ENCODE measurements at places on chromosomes 7 and 10.

DNA sequence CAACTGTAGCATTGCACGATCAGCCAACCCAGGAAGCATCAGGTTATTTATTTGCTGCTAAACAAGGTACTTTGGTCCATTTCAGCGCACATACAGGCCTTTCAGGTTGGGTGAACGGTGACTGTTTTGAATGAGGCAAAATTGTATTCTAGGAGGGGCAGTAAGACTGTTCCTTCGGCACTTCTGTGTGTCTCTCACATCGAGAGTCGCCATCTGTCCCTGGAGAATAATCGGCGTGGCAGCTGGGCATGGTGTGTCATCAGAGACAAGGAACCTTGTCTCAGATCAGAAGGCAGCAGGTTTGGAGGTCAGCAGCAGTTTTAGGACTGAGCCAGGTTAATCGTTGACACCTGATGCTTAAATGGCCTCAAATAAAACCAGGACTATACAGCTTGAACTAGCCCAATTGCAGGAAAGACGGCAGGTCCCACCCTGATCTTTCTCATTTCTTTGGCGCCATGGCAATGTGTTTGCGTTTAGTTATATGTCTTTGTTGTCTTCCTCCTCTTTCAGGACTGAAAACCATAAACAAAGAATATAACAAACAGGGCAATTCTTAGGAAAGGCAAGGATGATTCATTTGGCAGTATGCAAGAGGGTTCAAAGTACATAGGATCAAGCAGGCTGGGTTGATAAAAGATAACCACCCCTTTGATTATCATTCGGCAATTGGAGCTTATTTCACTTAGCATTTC, 92.0 kb upstream of the PRR15 start:
- no peak for DNase-seq

DNA sequence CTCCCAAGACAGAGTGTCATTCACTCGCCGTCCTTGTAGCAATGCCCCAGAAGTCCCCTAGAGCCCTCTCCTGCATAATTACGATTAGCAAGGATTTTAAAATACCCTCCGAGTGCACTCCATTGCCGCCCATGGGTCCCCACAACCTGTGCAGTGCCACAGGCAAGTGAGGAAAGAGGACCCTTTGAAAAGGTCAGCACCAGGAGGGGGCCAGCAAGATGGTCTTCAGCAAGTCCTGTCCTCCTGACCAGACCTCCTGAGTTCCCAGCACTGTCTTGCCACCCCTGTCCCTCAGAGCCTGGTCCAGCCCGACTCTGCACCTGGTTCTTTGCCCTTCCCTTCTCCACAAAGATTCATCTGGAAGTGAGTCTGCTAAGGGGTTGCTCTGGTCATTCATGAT, 32.1 kb downstream of the CLRN3 start:
- DNase-seq, result no peak

- no peak for DNase-seq
Measured at GRCh38 chr7:47380325-47381133, 201.4 kb downstream of the TNS3 start.

DNA sequence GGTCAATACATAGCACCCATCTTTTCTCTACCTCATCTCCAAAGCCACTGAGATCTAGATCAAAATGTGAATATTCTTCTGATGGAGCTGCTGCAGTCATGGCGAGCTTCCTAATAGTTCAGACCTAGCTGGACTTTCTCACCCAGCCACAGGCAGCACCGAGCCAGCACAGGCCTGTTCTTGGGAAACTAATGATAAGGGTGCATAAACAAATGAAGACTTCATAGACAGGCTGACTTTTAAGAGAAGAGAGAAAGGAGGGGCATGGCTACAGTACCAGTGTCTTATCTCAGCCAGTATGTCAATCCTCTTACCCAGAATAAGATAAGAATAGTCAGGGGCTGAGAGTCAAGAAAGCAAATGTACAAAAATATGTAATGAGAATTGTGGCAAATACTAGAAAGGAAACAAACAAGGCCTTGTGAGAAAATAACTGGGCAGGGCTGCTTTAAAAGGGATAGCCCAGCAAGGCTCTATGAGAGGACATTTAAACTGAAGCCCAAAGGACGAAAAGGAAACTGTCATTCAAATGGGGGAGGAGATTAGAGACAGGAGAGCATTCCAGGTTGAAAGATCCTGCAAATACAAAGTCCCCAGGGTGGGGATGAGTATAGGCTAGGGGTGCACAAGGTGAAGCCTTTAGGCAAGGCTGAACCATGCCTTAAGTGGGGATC, 21.8 kb upstream of the CDK14 start:
- DNase-seq, result no peak

- no peak for DNase-seq
Measured at GRCh38 chr7:155427411-155428038, 30.4 kb upstream of the EN2 start.

GRCh38 chr7:39720586-39720985, 97.2 kb downstream of the RALA start:
- no peak for DNase-seq

DNA sequence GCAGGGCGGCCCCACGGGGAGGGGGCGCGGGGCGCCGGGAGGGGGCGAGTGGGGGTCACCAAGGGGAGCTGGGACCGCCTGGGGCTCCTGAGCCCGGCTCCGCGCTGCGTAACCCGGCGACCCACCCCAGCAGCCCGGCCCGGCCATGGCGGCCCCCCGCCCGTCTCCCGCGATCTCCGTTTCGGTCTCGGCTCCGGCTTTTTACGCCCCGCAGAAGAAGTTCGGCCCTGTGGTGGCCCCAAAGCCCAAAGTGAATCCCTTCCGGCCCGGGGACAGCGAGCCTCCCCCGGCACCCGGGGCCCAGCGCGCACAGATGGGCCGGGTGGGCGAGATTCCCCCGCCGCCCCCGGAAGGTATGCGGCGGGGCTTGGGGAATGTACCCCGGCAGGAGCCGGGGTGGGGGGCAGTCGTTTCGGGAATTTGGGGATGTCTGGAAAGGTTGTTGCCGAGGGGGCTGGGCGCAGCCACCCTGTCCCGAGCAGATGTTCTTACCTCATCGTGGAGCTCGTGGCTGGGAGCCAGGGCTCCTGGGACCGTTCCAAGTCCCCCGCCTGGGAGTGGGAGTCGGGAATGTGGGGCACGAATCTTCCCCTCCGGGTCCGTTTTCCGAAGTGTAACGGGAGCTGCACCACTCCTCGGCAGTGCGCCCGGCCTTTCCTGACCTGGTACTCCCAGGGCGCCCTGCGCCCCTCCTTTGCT, 431 bp downstream of the ZYX start:
- DNase-seq, result no peak

- DNase-seq, result no peak
Measured at GRCh38 chr10:71023704-71024283, 135.4 kb upstream of the PCBD1 start.

DNA sequence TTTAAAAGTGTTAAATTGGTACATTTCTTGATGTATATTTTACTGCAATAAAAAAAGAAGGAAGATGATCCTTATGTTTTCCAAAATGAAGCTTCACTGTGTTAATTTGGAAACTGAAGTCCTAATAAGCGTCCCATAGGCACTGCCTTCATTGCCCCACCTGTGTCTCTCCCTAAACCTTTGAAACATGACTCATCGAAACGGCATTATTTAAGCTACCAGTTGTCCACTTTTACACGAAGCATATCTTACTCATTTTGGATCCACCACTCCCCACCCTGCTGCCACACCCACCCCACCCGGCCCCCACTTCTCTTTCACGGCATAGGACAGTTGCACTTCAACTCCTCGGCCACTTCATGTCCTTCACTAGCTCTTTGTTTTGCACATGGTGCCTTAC, 85.5 kb downstream of the KIAA1549 start:
- no peak for DNase-seq

DNA sequence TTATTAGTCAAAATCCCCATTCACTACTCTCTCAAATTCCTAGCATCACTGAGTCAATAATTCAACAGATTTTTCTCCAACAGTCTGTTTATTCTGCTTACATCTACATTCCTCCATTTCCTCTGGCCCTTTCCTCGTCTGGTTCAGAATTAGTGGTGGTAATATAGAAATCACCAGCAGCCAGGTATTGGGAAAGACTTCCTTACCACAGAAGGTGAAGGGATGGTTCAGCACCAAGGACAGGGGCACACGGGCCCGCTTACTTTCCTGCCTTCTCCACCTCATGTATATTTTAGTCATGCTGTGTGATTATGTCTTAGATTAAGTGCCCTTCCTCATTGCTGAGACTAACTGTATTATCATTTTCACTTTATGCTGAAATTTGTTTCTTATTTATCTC, 70.4 kb upstream of the APBB1IP start:
- DNase-seq, result no peak

DNA sequence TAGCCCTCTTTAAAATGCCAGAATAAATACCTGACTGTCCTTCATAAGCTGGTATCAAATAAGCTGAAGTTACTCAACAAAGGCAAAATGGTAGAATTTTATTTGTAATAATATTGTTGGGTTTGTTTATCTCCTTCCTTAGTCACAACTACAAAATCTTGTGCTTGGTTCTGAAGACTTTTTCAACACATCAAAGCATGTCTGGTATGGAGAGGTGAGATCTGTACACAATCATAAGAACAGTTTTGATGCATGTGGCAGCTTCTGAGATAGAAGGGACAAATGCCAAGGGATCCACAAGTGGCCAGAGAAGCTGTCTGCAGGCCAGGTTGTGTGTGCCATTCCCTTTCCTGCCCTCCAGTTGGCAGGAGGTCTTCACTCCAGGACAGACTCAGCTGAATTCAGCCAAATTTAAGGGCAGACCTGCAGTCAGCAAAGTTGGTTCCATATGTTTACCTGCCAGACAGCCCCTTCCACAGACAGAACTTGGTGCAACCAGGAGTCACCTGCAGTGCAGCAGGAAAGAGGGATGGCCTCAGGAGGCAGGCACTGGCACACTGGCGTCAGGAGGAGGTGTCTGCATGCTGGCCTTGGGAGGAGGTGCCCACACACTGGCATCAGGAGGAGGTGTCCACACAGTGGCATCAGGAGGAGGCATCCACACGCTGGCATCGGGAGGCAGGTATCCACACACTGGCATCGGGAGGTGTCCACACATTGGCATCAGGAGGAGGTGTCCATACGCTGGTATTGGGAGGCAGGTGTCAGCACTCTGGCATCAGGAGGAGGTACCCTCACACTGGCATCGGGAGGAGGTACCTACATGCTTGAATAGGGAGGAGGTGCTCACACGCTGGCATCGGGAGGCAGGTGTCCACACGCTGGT, 93.1 kb upstream of the IKZF1 start:
- no peak for DNase-seq

- no peak for DNase-seq
Measured at GRCh38 chr7:145665499-145666258, 450.9 kb upstream of the CNTNAP2 start.

DNA sequence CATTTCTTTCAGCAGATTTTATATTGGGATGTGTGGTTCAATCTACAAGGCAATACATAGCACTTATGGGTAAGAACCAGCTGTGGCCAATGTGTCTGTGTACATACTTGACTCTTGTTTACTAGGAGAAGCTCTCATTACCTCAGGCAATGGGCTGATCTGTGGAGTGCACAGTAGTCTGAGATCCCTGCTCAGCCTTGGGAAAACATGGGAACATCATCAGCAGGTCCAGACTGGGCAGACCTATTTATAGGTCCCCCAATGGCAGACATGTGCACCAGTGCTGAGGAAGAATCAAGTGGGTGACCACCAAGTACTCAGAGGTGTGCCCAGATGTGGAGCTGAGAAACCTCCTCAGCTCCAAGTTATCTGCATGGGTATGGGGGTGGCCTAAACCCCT, 349.7 kb downstream of the KIF20B start:
- no peak for DNase-seq

DNA sequence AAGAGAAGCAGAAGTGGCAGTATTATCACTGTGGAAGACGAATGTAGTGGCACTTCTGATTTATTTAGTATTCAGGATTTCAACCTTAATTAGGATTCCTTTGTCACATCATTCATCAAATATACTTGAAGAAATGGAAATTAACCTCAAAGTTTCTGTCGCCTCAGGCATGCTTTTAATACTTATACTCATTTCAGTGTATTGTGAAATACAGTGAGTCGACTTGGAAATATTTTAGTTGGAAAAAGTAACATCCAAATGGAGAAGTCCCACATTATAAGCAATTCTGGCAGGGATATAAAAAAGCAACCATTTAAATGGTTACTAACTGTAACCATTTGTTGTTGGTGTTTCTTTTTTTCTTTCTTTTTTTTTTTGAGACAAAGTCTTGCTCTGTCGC, 648.8 kb downstream of the ARL4A start:
- no peak for DNase-seq

- DNase-seq, result no peak
Measured at GRCh38 chr7:90763108-90763507, 167.0 kb downstream of the CDK14 start.

GRCh38 chr10:96747734-96748550, 27.6 kb upstream of the PIK3AP1 start:
- DNase-seq, result no peak

DNA sequence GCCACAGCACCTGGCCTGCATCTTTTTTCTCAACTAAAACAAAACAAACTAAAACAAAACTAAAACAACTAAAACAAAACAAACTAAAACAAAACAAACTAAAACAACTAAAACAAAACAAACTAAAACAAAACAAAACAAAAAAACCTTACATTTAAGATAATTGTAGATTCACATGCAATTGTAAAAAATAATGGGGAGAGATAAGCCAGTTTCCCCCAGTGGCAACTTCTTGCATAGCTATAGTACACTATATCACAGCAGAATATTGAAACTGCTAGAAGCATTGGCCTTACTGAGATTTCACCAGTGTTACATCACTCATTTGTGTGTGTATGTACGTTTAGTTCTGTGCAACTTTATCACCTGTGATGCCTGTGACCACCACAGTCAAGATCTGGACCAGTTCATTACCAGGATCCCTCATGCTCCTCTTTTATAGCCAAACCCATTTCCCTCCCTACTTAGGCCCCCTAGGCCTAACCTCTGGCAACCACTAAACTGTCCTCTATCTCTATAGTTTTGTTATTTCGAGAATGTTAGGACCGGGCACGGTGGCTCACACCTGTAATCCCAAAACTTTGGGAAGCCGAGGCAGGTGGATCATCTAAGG, 9.3 kb downstream of the FXYD4 start:
- no peak for DNase-seq

GRCh38 chr10:75143353-75143752, 31.9 kb downstream of the SAMD8 start:
- DNase-seq, result no peak

DNA sequence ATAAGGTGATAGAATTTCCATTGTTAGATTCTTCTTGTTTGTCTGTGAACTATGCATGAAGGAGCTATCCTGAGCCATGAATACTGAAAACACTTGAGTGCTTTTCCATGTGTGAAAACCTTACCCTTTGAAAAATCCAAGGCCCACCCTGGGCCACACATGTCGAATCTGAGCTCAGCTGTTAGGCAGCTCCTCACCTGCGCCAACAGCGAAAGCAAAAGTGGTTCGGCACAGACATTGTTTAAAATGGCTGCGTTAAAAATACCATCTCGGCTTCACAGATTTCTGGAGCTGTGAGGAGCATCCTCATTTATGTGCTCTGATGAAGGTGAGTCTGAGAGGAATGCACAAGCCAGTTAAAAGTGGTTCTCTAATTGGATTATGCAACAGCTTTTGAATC, 137.7 kb downstream of the NEUROD6 start:
- no peak for DNase-seq

DNA sequence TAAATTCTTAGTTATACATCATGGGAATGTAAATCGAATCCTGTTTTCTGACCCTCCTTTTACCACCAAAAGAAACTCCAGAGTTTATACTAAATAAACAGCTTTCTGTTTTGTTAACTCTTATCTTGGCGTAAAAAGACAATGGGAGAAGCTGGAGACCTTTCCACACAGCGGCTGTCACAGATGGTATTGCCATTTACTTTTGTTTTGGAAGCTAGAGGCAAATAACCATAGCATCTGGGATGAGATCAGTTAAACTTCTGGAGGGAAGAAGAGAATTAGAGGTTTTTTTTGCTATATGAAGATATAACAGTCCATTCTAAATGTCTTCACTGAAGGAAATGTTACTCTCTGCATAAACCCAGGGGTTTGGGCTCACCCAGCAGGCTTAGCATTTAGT, 258.9 kb downstream of the REEP3 start:
- DNase-seq, result no peak

All from activated CD8-positive, alpha-beta memory T cell treated with anti-CD3 and anti-CD28 coated beads for 4 hours (primary cell).